NCI-H2227 treated with DMSO at 0.1 percent for 48 hours (cell line): ENCODE measurements at places on chromosomes 2 and 18.

DNA sequence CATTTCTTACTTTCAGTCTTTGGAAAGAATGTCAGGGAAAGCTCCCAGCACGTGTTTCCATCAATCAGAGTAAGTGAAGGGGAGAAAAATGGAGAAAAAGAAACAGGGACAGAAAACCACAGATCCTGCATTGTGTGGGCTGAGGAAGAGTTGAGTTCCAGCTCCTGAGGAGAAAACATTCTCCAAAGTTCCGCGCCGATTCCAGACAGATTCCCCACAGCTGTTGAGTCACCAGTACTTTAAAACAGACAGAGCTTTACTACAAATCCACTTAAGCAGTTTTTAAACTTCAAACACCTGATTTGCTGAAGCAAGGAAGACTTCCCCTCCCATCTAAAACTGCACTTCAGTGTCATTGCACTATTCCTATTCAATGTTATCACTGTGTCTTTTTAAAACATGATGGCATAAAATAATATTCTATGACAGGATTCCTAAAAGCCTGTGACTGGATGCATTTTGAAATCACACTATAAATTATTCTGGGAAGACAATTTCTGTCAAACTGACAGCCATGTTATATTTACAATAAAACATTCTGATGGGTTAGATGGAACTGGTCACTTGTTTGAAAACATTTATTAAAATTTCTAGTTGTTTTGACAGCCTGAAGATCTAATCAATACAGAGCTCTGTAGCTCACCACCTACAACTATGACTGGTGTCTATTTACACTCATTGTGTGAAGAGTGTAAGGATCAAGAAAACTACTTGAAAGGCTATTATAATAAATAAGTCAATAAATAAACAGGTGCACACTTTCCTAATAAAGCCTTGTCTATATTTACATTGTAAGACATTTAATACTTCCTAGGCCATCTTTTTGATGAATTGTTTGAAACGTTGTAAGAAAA lies 40.9 kb downstream of the TCF4 start:
- no peak for DNase-seq

- no peak for DNase-seq
These were observed 175.2 kb downstream of the LOXHD1 start for GRCh38 chr18:46481847-46482245.

- no peak for DNase-seq
These were observed 6.3 kb upstream of the SPP2 start for GRCh38 chr2:234044157-234044556.

DNA sequence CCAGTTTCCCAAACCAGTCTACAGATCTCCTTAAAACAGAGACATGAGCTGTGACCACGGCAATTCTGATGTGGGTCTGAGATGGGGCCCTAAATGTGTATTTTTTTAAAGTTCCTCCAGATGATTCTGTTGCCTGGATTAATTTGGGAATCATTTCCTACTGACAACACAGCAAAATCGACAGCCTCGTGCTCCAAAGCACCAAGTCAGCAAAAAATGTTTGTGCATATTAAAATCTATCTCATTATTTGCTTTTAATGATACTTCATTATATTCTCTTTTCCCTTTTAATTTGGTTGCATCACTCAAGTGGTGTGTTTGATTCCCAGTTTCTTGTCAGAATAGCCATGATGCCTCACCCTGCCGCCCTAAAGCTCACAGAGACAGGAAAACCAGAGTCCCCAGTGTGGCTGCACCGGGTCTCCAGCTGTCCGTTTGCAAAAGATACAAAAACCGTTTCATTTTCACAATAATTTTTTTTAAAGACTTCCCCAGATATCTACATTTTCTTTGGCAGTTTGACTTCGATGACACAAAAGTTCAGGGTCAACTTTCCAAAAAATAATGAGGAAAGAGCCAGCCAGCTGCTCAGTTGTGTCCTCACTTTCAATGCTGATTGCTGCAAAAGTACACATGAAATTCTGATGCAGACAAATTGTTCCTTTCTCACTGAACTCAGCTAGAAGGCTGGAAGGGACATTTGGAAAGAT lies 443.2 kb upstream of the ID2 start:
- no peak for DNase-seq

- DNase-seq, result no peak
These were observed 4.5 kb upstream of the BCL2L11 start for GRCh38 chr2:111116011-111116746.

GRCh38 chr2:205806143-205806905 lies 124.0 kb downstream of the NRP2 start:
- DNase-seq, result no peak

DNA sequence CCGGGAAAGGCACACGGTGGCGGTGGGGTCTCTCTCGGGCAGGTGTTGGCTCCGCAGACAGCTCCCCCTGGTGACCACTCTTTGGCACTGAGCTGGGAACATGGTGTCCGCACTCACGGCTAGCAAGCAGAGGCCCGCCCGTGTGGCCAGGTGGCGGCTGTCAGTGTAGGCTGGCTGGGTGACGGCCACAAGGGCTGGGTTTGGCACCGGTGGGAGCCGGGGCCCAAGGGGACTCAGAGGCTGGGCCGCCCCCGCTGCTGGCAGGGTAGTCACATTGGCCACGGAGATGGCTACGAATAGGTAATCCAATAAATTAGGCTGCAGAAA lies 1071.7 kb downstream of the RPIA start:
- no peak for DNase-seq

DNA sequence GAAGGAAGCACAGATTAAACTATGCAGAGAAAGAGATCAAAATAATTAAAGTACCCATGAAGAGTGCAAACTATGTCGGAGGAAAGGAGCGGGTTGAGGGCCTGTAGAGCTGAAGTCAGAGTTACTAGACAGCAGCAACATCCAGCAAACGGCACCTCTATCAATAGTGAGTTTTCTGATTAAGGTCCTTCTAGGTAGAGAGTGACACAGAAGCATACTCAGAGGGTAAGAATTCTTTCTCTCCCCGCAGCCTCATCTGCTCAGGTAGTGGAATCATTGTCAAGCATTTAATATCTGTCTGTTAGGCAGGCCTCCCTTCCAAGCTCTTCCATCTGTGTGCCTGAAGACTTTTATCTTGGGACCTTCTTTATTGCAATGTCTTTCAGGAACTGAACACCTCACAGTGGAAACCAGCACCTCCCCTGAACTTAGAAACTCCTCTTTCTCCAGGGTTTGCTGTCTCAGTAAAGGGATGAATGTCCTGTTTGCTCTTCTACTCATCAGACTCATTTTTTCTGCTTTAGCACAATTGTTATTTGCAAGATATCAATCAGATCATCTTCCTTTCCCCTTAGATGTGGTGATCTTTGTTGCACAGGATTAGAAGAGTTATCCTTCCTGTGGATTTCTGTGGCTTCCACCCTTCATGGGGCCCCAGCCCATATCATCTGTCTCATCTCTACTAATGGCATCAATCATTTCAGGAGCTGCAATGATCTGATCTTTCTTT lies 28.8 kb downstream of the SP140 start:
- DNase-seq, result no peak

DNA sequence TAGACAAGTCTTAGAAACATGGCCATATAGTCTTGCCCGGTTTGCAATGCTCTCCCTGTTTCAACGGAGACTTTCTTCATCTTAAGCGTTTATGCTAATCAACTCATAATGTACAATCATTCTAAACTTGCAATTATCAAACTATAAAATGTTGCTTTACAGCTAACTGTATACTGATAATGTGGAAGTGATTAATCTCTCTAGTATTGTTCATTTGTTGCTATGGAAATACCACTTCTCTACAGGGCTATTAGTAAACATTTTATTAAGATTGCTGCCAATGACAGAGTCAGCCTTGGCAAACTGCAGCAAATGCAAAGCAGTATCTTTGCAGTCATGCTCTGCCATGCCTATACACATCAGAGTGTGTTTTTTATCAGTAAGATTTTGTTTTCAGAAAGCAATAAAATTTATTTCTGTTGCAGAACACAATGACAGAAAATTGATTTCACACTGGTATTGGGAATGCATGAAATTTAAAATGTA lies 1201.8 kb upstream of the CDH2 start:
- no peak for DNase-seq

GRCh38 chr2:208072250-208072892 lies 47.0 kb upstream of the PLEKHM3 start:
- peak; percentile 82 for DNase-seq

- no peak for DNase-seq
These were observed 182.7 kb downstream of the MYO3B start for GRCh38 chr2:170360546-170361089.

- DNase-seq, result no peak
These were observed 206.8 kb upstream of the FBXO11 start for GRCh38 chr2:48112911-48113680.

GRCh38 chr2:45871541-45871940 lies 220.1 kb downstream of the PRKCE start:
- no peak for DNase-seq

DNA sequence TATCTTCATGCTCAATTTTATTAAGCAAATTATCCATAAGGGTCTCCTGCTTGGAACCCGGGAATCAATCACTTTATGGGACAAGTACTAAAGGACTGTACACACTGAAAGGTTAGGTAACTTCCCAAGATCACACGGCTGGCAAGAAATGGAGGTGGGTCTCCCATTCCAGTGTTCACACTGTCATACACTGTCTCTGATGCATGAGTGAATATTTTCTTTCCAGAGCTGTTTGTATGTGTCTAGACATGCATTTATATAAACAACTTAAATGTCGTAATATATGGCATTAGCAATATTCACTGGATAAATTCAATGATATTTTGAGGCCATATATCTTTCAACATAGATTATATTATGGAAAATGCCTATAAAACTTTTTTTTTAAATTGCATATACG lies 223.4 kb downstream of the DYM start:
- no peak for DNase-seq

DNA sequence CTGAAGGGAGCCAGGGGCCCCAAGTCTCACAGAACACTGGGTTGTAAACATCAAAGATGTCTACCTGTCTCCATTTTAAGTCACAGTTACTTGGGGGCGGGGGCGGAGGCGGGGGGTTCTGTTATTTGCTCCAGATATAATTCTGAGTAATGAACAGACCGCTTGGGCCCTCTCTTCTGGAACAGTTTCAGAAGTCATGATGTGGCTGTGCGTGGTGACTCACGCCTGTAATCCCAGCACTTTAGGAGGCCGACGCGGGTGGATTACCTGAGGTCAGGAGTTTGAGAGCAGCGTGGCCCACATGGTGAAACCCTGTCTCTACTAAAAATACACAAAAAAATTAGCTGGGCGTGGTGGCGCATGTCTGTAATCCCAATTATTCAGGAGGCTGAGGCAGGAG lies 157.9 kb upstream of the APCDD1 start:
- DNase-seq, result no peak

DNA sequence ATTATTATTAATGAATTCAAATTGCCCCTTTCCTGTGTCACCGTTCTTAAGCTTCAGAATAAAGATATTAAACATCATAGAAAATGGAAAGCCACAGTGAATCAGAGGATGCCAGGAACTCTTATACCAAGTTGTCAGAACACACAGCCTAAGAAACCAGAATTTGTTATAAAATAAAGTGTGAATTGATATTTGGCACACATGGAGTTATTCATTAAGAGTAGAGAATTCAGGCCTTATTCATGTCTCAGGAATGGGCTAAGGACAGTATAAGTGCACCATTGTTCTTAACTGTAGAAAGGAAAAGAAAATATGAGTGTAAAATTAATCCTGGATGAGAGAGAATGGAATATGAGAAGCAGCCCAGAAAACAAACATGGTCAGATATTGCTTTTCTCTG lies 86.7 kb upstream of the ATP8B1 start:
- DNase-seq, result no peak

GRCh38 chr2:58702302-58702885 lies 461.3 kb upstream of the FANCL start:
- DNase-seq, result no peak

GRCh38 chr2:65076345-65076710 lies 20.1 kb downstream of the CEP68 start:
- DNase-seq, result no peak

GRCh38 chr18:12290086-12290485 lies 18.0 kb upstream of the TUBB6 start:
- DNase-seq, result no peak

DNA sequence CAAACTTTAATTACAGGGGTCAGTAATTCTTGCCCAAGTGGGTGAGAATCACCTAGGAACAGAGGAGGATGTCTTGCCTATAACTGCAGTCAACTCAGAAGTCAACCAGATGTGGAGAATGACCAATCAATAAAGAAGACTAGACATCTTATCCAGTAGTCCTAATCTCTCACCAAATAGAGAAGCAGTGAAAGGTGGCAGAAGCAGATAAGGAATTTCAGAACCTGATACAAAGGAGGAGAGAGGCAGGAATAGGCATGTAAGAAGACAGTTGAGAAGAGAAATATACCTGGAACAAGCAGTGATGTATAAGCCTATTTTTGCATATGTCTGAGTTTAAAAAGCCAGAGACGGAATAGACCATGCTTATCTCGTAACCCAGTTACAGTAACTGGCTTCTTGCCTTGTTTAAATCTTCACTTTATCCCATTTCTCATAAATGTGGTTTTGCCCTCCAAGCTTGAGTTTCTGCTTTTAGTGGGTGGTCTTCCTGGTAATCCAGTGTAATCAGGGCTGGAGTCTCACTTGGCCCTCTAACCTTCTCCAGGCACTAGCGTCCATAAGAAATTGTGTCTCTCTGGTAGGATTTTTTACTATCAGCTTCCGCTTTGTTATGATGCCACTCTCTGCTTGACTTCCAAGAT lies 401.0 kb downstream of the SUCLG1 start:
- DNase-seq, result no peak

- no peak for DNase-seq
These were observed 98.5 kb downstream of the CCDC141 start for GRCh38 chr2:178951266-178952006.

DNA sequence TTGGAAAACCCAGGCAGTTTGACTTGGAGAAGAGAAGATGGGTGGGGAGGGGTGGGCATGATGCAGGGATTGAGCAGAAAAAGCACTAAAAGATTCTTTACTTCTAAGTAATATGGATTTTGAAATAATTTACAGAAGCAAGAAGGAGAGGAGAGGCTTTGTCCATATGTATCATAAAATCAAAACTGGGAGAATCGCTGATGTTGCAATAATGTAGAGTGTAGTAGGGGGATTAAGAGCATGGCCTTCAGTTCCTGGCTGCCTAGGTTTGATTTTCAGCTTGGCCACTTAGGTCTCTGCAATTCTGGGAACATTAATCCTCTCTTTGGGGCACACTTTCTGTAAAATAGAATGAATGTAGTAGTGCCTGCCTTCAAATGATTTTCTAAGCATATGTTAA lies 1760.4 kb upstream of the CELF4 start:
- DNase-seq, result no peak

DNA sequence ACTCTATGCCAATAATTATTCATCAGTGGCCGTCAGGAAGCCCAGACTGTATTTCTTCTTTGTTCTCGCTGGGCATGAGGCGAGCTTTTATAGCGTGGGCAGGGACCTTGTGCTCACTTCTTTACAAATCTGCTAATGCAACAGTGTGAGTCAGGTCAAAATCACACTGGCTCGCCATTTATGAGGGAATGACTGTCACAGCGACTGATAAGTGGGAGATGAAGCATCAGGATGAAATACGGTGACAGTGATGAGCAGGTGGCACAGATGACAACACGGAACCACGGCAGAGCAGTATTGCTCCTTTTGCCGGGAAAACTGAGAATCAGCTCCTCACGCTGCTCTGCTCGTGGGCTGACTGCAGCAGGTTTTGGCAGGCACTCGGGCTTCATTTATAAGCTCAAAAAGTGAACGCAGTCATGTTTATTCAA lies 20.5 kb downstream of the TYMS start:
- peak; percentile 17 for DNase-seq
